ENCODE measurements at places on chromosomes 11 and 22.

GRCh38 chr11:69215216-69215615 is 59.5 kb downstream of the SMIM38 start:
- DNase-seq: no peak

GRCh38 chr22:27499121-27499520 is 302.4 kb downstream of the MN1 start:
- DNase-seq: no peak

DNA sequence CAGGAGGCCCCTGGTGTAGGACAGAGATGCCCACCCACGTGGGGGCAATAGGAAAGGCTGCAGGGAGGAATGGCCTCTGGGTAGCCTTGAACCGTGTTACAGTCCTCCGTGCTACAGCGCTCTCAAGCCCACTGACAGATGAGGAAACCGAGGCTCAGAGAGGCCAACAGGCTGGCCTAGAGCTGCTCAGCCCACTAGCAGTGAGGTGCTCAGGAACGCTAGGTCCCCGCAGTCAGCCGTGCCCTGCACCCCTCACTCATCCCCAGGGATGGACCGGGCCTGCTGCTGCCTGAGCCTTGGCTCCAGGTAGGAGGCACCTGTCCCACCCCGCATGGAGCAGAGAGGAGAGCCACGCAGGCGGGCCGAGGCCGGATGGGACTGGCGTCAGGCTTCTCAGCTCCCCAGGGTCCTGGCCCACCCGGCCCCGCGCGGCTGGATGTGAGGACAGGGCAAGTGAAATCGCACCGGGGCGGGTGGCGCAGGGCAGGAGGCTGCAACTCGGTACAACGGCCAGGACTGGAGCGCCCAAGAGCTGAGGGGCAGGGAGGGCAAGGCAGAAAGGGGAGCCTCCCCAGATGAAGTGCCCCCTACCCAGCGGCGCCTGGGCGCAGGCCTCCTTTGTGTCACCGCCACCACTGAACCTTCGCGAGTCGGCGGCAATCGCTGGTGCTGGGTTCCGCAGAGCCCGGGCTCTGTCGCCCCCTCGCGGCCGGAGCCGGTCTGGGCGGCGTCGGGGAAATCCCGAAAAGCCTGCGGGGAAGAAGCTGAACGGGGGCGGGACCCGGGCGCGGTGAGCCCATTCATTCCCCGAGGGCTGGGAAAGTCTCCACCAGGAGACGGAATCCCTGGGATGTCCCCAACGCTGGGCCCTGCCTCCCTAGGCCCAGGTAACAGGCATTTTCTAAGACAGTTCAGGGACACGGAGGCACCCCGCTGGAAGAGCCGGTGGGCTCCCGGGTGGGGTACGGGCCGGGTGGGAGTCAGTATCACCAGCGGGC is 8.4 kb upstream of the SLC2A11 start:
- peak; percentile 86 for DNase-seq

DNA sequence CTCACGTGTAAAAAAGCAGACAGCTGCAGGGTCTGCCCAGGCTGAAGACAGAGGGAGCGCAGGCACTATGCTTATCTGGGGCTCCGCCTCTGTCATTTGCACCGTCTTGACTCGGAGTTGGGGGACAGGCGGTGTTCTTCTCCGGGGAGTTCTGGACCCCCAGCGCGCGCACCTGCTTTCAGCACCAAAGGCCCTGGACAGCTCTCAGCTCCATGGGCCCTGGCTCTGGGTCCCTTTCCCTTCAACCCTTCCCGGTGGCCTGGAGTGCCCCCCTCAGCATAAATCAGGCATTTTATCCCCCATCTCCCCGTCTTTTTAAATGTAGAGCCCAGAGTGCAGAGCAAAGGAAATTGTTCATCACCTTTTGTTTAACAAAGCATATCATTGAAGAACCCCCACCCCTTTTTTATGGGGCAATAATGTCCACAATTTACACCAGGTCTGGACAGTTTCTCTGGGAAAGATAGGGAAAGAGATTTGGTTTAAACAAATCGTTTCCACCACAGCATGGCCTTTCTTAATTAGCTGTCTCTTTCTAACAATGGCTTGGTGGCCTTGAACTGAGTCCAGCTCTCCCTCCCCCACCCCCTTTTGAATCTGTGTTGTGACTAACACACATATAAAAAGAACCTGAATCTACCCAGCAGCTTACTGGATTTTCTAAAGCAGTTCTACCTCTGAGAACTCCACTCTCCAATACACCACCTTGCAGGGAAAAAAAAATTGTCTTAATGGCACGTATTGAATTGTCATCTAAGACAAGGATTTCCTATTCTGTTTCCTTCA is 1.7 kb downstream of the SEZ6L start:
- no peak for DNase-seq

- DNase-seq: no peak
These were observed 38.2 kb downstream of the ATXN10 start for GRCh38 chr22:45709866-45710265.

- DNase-seq: no peak
These were observed 34.6 kb upstream of the SHANK2 start for GRCh38 chr11:71286701-71287643.

GRCh38 chr22:39634530-39635405 is 64.2 kb downstream of the CACNA1I start:
- DNase-seq: no peak

- no peak for DNase-seq
These were observed 8.0 kb upstream of the IL2RB start for GRCh38 chr22:37157516-37158285.

DNA sequence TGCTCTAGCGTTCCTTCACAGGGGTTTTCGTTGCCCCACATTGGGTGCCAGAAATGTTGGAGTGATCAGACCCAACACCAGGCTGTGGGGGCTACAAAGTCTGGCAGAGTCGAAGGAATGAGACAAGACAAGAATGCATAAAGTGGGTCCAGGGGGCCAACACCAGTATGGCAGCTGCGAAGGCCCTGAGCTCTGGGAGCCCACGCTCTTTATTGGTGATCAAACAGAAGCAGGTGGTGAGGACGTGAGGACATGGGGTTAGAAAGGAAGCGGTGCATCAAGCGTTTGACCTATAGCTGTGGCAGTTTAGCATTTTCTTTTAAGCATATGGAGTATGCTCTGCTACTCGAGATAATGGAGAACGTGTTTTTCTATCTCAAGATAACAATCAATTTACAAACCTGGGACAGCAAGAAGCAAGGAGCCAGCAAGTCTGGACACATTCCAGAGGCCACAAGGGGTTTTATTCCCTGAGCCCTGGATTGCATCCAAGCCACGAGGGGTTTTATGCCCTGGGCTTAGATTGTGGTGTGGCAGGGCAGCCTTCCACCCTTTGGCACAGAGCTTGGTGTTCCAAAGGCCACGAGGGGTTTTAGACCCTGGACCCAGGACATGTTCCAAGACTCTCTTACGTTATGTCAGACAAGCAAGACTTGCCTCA is 3.9 kb upstream of the DNAJB13 start:
- DNase-seq: no peak

GRCh38 chr22:32465661-32466060 is 1.4 kb upstream of the BPIFC start:
- no peak for DNase-seq

DNA sequence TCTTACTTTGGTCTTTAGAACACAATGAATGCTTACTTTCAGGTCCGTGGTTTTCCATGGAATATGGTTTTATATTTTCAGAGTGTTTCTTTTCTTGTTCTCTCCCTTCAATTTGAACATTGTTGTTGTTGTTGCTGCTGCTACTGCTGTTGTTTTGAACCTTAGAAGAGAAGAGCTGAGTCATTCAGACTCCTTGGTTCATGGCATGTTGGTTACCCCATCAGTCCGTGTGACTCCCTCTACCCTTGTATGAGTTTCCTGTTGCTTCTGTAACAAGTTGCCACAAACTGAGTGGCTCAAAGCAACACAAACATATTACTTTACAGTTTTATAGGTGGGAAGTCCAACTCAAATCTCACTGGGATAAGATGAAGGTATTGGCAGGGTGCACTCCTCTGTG is 511.0 kb downstream of the INSC start:
- no peak for DNase-seq

DNA sequence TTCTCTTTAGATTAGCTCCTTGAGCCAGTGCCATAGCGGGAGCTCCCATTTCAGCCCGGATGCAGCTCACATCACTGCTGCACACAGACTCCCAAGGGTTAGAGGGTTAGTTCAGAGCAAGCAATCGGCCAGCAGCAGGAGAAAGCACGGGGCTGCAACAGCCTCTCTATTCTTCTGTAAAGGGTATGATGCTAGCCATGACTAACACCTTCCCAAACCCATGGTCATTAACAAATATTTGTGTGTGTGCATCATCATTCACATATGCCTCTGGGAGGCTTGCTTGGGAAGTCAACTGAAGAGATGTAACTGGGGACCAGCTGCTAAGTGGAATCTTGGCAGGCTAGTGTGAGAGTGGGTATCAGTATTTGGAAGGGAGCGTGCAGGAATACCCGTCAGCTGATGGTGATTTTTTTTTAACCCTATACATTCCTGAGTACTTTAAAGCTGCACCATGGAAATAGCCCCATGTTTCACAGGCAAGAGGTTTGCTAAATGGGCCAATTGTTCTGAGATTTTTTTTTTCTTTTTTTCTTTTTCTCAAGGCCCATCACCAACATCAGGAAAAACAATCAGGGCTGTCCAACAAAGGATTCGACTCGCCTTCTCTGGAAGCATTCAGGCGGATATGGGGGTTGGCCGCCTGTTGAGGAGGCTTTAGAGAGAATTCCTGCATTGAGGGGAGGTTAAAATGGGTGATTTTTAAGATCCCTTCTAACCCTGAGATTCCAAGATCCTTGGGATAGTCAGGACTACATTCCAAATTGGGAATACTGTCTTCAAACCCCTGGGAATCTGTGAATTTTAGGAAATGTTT is 33.2 kb upstream of the CCDC89 start:
- no peak for DNase-seq

- DNase-seq: no peak
These were observed 27.5 kb upstream of the FBXO3 start for GRCh38 chr11:33801821-33802193.

DNA sequence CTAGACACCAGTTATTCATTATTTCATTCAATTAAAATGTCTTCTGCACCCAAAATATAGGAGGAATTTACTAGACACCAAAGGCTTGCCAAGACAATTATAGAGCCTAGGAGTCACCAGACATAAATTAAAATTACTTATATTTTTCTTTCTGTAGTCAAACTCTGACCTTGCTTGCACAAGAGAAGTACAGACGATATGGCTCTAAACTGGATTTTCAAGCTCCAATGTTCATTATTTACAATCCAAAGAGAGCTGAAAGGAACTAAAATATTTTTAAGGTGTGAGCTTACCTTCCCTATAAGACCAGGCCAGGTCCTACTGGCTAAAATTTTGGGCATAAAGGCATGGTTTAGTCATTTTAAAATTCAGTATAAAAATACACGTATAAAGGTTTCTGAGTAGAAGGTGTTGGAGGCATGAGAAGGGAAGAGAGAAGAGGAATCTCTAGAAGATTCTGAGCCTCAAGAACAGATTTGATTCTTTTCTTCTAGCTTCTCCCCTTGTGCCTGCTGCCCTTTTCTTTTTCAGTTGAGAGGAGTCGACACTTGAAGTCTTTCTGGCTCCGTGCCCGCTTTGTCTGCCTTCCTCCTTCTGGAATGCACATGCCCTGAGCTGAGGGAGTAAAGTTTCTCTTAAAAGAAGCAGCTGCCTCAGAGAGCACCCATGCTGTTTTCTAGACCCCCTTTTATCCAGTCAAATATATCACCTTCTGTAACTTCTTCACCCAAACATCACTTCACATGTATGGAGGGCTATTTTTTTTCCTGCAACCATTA is 13.5 kb downstream of the C11orf97 start:
- no peak for DNase-seq

GRCh38 chr11:845872-846495 is 3.3 kb downstream of the TSPAN4 start:
- DNase-seq: no peak

DNA sequence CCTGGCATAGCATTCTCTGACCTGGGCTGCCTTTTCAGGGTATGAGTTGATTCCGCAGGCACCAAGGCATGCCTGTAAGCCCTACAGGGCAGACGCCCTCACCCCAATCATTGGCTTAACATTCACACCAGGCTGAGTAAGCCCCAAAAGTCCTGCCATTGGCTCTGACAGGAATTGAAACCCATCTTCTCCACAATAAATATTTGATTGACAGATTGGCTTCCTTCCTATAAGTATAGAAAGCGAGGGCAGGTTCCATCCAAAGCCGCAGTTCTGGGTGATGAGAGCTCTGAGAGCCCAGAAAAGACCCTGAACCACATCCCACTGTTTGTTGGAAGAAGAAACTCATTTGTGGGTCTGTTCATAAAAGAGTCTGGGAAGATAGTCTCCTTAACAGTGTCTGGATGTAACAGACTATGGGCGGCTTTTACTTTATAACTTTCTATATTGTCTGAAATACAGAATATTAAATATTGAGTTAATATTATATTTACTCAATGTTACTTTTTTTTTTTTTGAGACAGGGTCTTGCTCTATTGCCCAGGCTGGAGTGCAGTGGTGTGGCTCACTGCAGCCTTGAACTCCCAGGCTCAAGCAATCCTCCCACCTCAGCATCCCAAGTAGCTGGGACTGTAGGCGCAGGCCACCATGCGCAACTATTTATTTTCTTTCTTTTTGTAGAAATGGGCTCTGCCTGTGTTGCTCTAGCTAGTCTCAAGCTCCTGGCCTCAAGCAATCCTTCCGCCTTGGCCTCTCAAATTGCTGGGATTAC is 46.8 kb downstream of the FAM83F start:
- no peak for DNase-seq

DNA sequence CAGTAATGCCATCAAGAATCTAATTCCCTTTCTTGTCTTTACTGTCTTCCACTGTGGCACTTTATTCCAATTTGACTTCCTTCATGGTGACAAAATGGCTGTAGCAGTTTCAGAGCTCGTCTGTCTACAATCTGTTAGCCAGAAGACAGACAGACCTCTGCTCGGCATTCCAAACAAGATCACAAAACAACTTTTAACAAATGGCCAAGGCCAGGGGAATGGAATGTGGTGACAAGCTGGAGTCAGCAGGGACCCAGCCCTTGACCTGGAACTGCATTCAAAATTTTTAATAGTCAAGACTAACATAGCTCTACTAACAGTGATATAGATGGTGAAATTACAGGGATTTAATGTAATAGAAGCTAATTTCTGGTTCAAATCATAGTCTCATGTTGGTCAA is 637.2 kb downstream of the ETS1 start:
- DNase-seq: no peak

- peak; percentile 88 for DNase-seq
These were observed 814 bp downstream of the NPAS4 start for GRCh38 chr11:66421492-66422205.

DNA sequence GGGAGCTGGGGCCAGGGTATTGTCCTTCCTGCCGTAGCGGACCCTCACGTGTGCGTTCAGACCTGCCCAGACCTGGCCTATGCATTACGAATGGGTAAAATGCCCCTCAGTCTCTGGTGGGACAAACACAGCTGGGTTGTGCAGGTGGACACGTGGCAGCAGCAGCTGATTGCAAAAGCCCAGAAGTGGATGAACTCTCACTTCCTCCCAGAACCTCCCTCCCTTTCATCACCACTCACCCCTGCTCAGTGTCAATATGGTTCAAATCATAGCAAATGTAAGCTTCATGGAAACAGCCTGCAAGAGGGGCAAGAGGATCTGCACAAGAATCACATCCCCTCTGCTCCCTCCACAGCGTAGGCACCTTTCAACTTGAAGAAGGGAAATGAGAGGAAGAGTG is 352.1 kb downstream of the OPCML start:
- DNase-seq: no peak
